ENCODE measurements at places on chromosomes 4 and X.
A peak's percentile ranks its signal among the peaks of the same experiment; 100 is the strongest.

DNA sequence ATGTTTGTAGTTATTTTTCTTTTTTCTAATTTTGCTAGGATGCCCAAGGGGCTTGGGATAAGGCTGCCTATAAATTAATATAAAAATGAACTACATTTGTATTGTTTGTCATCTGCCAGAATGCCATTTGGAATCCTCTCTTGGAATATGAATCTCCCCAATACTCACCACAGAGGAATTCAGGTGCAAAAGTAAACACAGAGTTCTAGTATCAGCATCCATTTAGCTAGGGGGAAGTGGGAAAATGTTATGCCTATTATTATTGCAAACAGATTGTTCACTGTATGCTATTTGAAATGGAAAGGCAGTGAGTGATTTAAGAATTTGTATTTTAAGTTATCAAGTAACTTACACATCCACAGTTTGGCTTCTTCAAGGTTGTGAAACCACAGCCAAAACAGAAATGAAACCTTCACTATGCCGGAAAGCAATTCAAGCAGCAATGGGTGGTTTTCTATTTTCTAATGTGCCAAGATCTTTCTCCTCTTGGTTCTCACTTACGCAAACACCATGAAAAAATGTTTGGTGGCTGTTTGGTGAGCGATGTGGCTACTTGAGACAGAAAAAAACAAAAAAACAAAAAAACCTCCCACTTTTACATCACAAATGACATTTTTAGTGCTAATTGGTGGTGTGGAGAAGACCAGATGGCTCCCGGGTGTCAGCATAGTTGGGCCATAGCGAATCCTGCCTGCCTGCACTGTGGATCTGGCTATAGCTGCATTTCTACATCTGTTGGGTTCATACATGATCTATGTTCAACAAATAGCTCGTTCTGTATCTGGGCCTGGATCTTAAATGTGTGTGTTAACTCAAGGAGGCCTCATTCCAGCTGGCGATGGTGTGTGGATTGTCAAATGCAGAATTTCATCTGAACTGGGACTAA, 200.8 kb upstream of the GIMD1 start:
- no peak for DNase-seq

GRCh38 chr4:118968005-118968404, 79.4 kb downstream of the SYNPO2 start:
- DNase-seq, result peak; percentile 76

DNA sequence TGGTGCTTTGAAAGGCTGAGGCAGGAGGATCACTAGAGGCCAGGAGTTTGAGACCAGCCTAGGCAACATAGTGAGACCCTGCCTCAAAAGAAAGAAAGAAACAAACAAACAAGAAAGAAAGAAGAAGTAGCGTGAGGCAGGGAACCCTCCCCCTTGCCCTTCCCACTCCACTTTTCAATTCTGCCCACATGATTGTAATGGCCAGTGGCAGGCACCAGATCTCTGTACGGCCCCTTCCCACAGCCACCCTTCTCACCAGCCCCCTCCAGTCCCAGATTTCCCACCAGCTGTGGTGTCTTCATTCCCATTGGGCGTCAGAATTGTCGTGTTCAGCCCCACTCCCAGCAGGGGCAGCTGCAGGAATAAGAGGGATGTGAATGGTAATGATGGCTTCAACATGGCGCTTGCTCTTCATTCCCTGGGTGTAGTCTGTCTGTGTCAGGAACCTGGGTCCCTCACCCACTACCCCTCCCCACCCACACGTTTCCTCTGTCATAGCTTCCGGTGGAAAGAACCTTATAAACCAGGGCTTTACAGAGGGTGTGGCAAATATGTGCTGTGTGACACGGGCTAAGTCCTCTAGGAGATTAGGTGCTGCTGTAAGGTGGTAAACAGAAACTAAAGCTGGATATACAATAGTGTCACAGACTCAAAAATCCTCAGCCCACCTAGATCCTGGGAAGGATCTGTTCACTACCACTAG, at the start of gene IL2RG:
IL2RG (minus strand) TSS at position 437 of the 703 bp plus-strand sequence; CDS start at position 399, 38 bp downstream.
- DNase-seq, result no peak

DNA sequence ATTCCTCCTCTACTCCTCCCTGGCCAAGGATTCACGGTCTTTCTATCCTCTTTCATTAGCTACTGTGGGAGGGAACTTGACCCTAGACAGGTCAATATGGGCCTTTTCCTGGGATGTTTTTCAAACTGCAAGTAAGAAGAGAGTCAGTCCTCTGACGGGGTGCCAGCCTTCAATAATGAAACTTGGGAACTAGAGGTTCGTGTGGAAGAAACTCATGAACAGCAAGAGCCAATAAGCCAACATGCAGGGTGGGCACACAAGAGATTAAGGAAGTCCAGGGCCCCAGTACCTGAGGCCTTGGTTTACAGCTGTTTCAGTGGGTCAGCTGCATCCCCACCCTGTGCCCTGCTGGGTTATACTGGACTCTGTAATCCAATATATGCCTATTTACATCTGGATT, 49.3 kb downstream of the LIMCH1 start:
- DNase-seq, result no peak

DNA sequence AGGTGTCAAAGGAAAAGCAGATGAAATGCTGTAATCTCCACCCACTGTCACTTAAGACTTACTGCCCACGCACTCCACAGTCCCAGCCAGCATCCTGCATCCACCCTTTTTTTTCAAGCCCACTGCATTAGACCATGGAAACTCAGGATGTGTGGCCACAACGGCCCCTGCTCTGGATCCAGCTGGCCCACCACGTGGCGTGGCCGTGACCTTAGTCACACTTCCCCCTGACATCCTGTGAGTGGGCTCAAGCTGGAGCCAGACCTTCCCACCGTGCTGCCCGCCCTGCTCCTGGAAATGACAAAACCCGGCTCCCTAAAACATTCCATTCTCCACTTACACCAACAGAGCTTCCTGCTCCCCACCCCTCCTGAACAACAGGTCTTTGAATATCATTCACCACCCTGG, 588.3 kb upstream of the DIPK2B start:
- DNase-seq, result no peak

- no peak for DNase-seq
Measured at GRCh38 chr4:173195109-173195508, 26.5 kb downstream of the GALNT7 start.

GRCh38 chrX:41386222-41386990, 52.4 kb downstream of the DDX3X start:
- DNase-seq, result no peak

All from ureter (tissue), 1 donor.